DMS153 (cell line): ENCODE measurements at places on chromosomes 7 and 10.

- no peak for DNase-seq
These were observed 829.0 kb downstream of the TNS3 start for GRCh38 chr7:46752881-46753366.

- DNase-seq, result no peak
These were observed 17.2 kb upstream of the ATP6V0E2 start for GRCh38 chr7:149856583-149856982.

GRCh38 chr10:132309879-132310591 lies 2.3 kb upstream of the STK32C start:
- no peak for DNase-seq

DNA sequence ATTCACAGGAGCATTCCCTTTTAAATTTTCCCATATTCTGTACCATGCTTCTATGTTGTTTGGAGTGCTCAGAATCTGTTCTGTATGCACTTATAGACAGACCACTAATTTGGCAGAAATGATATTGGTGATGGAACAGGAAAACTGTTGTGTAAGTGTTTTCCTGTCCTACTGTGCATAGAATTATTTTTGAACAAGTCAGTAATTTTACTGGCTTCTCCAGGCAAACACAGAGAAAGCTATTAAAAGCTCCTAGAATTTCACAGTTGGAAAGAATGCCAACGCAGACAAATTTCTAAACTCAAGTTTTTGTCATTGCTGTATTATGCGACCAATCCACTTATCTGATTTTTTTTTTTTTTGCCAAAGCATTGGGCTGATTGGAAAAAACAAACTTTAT lies 55.7 kb downstream of the ANKMY2 start:
- no peak for DNase-seq

GRCh38 chr10:73509695-73510094 lies 13.9 kb upstream of the PPP3CB start:
- no peak for DNase-seq

- DNase-seq, result no peak
These were observed 59.5 kb upstream of the SRPK2 start for GRCh38 chr7:105448181-105448580.

DNA sequence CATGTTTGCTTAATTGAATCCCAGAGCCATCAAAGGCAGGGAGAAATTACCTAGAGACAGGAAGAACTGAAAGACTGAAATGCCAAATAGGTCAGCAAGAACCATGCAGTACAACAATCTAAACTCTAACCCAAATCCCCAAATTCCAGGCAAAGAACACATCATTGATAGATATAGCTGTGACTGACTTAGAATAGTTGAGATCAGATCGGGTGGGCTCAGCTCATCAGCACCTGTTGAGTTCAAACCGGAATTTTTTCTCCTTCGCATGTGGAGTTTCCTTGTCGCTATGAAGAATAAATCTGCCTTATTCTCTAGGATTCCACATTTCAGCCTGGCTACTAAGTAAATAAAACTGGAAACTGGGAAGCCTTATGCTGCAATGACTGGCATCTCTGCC lies 1.4 kb downstream of the ANKMY2 start:
- DNase-seq, result no peak

DNA sequence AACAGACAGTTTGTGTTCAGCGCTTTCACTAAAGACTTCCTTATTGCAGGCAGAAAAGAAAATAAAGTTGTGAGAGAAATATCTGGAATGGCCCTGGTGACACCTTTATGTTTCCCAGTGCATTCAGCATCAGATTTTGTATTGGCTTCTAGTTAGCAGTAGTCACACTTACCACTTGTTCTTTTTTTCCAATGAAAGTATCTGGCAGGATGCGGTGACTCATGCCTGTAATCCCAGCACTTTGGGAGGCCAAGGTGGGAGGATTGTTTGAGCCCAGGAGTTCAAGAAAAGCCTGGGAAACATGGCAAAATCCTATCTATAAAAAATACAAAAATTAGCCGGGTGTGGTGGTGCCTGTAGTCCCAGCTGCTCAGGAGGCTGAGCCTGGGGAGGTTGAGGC lies 649.6 kb downstream of the LRMDA start:
- DNase-seq, result peak; percentile 41

- no peak for DNase-seq
These were observed 550.3 kb downstream of the GRM8 start for GRCh38 chr7:126702242-126703016.

- peak; percentile 14 for DNase-seq
These were observed 1.2 kb downstream of the CLDN3 start for GRCh38 chr7:73768641-73769480.

DNA sequence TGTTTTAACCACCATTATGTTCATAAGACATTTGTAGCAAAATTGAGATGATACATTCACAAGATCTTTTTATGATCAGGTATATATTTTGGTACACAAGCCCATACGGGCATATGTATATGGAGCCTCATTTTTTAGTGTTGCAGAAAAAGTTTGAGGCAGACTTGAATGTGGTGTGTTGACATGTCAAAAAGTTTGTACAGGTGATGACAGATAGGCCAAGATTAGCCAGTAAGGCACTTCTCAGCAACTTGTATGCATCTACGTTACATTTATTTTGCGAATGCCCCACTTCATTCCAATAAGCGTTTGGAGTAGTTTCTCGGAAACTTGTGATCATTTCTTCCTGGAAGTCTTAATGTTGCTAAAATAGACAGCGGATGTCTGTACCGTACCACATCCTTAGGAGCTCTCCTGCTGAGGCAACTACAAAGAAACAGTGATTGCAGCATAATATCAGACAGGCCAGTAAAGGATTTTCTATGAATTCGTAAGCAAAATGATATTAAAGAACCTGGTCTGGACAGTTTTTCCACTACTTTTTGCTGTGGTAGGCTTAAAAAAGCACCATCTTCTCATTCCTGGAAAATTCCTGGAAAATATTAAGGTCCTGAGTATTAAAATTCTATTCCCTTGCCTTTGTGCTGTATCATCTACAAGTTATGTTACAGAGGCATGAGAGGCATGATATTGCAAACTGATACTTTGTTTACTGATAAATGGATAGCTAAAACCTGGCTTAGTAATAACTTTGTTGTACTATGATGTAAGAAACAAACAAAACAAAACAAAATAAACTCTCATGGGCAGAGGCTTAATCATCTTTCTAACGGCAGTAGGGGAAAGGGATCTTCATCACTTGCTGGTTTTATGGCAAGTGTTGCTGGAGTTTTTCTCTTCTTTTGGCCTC lies 153.6 kb downstream of the HDAC9 start:
- DNase-seq, result no peak

DNA sequence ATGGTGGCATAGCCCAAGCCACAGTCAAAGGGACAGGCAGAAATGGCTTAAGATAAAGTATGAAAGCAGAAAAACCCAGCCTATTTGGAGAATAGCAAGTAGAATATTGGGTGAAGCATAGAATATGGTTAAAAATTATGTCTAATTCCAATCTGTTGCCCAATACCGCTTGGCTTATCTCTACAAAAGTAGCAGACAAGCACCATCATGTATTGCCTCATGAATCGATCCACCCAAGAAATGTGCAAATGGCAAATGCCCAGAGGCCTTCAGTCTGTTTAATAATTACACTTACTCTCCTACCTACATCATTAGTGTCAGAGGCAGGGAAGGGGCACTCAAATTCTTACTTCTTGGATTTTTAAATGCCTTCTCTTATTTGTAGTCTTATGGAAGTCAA lies 130.9 kb upstream of the ADAM12 start:
- no peak for DNase-seq

- DNase-seq, result peak; percentile 88
These were observed 6.7 kb upstream of the KLRG2 start for GRCh38 chr7:139490130-139490529.

DNA sequence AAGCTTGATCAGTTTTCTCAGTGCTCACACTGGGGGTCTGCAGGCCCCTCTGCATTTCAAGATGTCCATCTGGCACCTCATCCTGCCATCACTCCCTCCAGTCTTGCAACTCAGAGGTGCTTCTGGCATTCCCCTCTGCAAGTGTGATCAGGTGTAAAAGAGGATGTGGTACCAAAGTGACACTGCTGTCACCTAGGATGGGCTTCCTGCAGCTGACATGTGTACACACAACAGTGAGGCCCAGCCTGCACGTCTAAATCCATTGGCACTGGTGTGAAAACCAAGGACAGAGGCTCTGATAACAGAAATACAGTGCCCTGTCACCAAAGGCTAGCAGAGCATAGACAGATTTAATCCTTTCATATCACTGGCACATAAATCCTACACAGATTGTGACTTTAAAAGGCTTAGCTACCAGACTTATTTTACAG lies 162.5 kb upstream of the CELF2 start:
- no peak for DNase-seq

- DNase-seq, result no peak
These were observed 97.4 kb downstream of the RAB18 start for GRCh38 chr10:27601503-27601902.

- DNase-seq, result no peak
These were observed 99.0 kb upstream of the PHF14 start for GRCh38 chr7:10874666-10875065.

- DNase-seq, result no peak
These were observed 430.7 kb downstream of the PARD3 start for GRCh38 chr10:34384372-34384771.

DNA sequence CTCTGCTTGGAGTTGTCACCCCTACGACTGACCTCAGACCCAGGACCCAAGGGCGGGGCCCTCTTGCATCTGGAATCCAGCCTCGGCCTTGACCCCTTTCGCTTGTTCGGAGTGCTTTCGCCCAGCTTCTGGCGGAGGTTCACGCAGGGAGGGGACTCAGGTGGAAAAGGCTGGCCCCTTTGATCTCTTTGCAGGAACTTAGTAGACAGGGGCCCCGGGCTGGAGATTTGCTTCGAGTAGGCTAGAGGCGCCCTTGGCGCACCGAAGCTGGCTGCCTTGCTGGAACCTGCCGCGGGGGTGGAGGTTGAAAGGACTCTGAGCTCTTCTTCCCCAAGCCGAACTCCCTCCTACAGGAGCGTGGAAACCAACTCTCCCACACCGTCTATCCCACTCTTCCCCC lies 255.1 kb downstream of the OTUD1 start:
- DNase-seq, result no peak

GRCh38 chr7:78542541-78542940 lies 744.0 kb downstream of the PHTF2 start:
- no peak for DNase-seq

GRCh38 chr7:55477781-55478374 lies 94.4 kb downstream of the VOPP1 start:
- DNase-seq, result no peak

- no peak for DNase-seq
These were observed 7.3 kb upstream of the MNX1 start for GRCh38 chr7:157017603-157018327.

- DNase-seq, result no peak
These were observed 88.7 kb downstream of the FAM204A start for GRCh38 chr10:118253397-118253796.

DNA sequence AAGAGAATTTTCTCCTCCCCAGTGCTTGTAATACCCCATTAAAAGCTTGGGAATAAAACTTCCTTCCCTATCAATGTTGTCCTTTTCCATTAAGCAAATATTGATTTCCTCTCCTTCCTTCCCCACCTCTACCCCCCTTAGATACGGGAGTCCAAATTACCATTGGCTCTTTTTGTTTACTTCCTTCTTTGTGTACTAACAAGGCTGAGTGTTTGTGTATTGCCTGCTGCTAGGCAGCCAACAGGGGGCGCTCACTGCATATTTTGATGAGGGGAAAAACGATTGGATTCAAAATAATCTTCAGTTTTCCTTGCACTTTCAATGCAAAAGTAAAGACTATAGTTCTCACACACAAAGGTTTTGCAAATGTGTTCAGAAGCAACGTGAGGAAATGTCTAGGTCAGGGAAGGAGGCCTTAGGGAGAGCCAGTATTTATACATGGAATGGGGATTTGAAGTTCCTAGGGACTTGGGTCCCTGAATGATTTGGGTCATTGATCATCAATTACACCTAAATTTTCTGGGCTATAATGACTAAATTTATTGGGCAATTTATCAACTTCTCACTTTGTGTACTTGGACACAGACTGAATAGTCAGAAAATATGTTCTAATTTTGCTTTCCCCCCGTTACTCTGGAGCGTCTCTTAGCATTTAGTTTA lies 23.6 kb upstream of the VPS41 start:
- peak; percentile 54 for DNase-seq

- DNase-seq, result no peak
These were observed 65.6 kb downstream of the PLCE1 start for GRCh38 chr10:94059178-94059883.

GRCh38 chr7:41437257-41438196 lies 265.4 kb downstream of the INHBA start:
- peak; percentile 62 for DNase-seq

GRCh38 chr7:142496545-142496991 lies 238.7 kb upstream of the PRSS58 start:
- no peak for DNase-seq

DNA sequence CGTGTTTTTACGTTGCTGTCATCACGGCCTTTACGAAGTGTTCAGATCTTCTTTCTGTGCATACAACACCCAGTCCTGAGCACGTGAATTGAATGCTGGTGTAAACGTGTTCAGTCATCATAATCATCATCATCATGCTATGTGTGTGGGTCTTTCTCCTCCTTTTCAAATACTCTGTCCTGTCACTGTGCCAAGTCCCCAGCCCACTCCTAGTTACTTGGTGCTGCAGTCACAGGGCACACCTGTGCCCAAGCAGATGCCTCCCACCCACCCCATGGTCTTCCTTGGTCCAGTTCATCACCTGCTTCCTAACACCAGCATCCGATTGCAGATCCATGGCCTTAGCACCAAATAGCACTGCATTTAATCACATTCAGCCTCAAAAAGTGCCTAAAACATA lies 78.6 kb upstream of the MGMT start:
- DNase-seq, result no peak

DNA sequence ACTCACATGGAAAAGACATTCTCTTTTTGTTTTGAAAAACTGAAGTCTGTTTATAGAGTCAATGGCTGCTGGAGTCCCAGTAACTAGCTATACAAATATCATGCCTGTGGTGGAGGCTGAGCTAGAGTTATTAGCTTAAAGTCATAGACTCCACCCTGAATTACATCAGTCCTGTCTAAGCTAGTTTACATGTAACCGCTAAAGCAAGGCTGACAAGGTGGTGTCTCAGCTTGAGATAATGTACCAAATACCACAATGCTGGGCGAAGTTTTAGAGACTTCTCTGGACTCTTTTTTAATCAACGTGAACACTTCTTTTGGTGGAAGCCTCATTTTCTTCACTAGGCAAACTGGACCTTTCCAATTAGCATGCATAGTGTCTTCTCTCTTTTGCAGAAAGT lies 219.4 kb downstream of the ANK3 start:
- no peak for DNase-seq

DNA sequence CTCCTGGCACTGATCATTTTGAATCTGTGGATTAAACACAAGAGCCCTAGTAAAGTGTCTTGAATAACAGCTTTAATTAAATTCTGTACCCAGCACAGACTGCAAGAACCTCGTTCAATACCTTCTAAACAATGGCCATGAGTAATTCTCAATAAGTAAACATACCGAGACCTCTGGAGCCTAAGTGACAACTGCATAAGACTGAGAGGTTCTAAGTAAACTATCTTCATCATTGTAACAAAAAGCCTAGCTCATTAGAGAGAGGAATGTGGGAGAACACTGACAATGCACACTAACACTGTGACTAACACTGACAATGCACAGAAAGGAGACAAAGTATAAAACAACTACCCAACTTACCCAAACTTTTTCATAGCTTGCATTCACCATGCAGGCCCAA lies 117.4 kb downstream of the ELAPOR2 start:
- no peak for DNase-seq
